Effector CD4-positive, alpha-beta T cell (primary cell): ENCODE measurements at places on chromosomes 4 and X.
A peak's percentile ranks its signal among the peaks of the same experiment; 100 is the strongest.

GRCh38 chr4:180622254-180622653 is 1620.9 kb upstream of the TENM3 start:
- DNase-seq = no peak

DNA sequence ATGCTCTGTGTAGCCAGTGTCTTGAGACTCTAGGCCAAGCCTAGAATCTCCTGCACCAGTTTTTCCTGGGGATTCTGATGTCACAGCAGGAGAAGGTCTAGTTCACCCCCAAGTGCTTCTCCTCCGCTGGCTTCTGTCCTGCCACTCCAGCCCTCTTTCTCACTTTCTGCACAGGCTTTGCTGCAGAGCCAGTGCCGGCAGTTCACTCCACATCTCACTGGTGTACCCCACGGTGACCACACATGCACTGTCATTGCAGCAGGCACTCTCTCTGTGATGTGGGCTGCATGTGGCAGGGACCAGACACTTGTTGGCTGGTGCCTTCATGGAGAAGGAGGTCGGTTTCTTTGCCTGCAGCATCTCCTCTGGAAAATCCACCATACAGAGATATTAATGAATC is 643.8 kb upstream of the GALNTL6 start:
- no peak for DNase-seq

GRCh38 chr4:125359960-125360634 is 45.3 kb downstream of the FAT4 start:
- no peak for DNase-seq

DNA sequence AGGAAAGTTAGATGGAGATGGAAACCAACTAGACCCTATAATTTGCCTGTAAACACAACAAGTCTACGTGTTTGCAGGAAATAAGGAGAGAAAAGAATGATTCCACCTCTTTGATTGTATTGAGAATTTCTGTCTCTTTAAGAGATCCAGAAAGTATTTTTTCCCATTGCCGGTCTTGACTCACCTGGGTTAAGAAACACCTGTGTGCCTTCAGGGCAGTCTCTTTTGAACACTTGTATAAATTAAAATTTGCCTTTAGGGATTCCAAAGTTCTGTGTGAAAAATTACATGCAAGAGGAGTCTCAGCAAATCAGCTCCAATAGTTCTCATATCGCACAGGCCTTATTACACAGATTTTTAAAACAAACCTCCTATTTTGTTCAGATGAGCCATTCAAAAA is 46.0 kb upstream of the SMAD1 start:
- DNase-seq = no peak

- DNase-seq = no peak
Measured at GRCh38 chr4:132026166-132026565, 1122.9 kb upstream of the PCDH10 start.

GRCh38 chrX:110043506-110043905 is 40.6 kb downstream of the TMEM164 start:
- no peak for DNase-seq

DNA sequence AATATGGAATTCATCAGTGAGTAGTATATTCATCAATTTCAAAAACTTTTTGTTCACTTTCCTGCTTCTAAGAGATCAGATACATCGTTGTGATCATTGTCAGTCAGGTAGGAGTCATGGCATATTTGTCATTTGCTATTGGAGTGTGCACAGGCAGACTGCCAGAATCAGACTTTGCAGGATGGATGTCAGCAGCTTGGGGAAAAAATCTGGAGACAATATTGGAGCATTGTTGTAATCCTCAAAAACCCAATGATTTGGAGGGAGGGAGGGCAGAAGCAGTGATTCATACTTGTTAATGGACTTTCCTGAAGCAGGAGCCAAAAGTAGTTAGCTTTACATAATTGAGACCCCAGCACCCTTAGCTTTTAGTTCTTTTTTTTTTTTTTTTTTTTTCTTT is 59.6 kb upstream of the DRP2 start:
- DNase-seq = no peak

GRCh38 chrX:109684136-109684535 is 48.9 kb downstream of the ACSL4 start:
- DNase-seq = no peak

DNA sequence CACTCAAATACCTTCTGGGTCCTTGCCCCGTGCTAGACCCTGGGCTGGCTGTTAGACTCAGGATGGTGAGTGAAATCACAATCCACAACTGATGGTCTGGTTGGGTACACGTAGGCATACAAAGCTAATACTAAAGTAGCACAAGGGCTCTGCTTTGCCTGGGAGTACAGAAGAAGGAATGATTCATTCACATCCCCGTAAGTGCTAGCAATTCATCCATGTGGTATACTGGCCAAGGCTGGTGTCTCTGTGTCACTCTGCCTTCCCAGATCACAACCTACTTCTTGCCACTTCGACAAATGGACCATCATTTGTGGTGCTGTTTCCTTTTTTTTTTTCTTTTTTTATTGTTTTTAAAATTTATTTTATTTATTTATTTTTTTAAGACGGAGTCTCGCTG is 19.7 kb upstream of the RBM47 start:
- DNase-seq = no peak

DNA sequence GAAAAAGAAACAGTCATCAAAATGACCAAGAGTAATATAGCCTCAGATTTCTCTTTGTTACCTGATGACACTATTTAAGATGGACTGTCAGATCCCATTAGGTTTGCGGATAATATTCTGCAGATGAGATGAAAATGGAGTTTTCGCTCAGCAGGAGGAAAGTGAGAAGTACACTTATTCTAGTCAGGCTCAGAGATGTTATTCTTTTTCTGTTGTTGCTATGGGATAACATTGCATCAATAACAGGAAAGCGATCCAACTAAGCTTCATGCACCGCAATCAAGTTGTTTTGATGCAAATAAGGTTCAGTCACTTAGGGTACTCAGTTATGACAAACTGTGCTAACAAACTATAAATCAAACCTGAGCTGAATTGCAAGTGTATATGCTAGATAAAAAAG is 415.0 kb downstream of the CCSER1 start:
- DNase-seq = no peak

DNA sequence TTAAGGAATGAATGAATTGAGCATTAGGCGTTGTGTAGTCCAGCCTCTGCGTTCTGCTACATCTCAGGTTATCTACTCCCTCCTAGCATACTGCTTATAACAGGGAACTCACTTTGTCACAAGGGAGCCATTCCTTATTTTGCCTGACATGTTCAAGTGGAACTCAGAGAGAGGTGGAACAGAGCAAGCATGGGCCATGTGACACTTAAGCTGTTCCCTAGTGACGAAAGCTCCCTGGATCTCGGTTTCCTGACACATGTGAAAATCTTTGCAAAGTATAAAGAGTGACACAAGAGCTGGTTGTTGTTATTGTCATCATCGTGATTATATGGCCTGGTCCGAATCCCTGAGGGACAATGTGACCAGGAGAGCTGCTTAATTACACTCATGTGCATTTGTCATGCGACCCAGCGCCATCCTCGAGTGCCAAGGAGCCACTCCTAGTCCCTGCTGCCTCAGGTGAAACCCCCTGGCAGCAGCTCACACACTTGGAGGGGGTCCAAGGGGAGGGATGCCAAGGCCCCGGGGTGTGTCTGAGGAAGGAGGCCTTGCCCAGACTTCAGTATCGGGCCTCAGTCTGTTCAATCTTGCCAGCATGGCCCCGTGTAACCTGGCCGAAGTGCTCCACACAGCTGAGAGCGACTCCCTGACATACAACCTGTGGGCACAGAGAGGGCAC is 98.5 kb upstream of the MAP3K15 start:
- no peak for DNase-seq

- no peak for DNase-seq
Measured at GRCh38 chr4:158356301-158356700, 146.0 kb downstream of the TMEM144 start.

DNA sequence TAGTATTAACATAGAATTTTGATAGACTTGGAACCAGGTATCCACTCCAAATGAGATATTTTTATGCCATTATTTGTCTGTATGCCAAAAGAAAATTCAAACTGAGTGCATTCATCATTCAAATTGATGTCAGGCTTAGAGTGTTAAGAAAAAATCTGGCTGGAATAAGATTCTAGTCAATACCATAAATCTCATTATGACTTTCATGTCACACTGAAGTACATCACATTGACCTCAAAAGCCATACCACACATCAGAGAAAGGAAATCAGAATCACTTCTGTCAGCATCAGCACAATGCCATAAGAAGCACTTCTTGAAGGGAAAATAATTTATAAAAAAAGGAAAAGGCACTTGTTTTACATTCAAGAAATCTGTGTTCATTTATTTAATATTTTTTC is 119.0 kb upstream of the BMP3 start:
- no peak for DNase-seq

DNA sequence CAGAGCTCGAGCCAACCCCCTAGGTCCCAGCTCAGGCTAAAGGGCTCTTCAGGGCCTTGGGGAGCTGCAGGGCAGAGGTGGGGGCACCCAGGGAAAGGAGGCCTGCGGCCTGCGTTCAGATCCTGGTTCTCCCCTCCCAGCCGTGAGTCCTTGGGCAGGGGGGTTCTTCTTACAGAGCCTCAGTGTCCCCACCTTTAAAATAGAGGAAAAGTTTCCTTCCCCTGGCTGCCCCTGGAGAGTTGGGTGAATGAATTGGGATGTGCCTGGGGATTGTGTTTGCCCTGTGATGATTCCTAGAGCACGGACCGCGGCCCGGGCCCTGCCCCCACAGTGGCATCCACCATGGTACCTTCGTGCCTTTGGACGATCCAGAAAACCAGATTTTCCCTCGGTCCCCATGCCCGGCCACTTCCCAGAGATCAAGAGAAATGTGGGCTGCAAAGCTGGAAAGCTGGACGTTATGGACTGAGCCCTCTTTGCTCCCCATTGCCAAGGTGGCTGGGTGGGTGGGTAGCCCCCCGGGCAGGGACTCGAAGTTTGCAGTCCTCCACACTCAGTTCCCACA is 11.4 kb downstream of the HTRA3 start:
- DNase-seq = no peak

- DNase-seq = no peak
Measured at GRCh38 chrX:38225093-38225492, 4.4 kb upstream of the SRPX start.

- DNase-seq = no peak
Measured at GRCh38 chr4:82501154-82501442, 60.7 kb downstream of the TMEM150C start.

GRCh38 chr4:182642831-182643230 is 274.4 kb downstream of the DCTD start:
- no peak for DNase-seq

DNA sequence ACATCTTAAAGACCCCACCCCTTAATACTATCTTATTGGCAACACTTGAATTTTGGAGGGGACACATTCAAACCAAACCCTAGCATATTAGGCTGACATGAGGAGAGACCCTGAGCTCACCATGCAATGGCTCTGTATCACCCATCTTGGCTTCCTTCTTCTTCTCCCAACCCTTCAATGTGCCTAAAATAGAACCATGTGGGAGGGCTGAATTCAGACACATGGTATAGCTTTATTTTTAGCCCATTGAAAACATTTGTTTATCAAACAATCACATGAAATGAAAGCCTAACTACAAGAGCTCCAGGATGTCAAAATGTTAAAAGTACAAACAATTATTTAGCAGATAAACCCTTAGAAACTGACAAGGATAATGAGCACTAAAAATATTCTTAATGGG is 81.6 kb downstream of the RASL11B start:
- no peak for DNase-seq

DNA sequence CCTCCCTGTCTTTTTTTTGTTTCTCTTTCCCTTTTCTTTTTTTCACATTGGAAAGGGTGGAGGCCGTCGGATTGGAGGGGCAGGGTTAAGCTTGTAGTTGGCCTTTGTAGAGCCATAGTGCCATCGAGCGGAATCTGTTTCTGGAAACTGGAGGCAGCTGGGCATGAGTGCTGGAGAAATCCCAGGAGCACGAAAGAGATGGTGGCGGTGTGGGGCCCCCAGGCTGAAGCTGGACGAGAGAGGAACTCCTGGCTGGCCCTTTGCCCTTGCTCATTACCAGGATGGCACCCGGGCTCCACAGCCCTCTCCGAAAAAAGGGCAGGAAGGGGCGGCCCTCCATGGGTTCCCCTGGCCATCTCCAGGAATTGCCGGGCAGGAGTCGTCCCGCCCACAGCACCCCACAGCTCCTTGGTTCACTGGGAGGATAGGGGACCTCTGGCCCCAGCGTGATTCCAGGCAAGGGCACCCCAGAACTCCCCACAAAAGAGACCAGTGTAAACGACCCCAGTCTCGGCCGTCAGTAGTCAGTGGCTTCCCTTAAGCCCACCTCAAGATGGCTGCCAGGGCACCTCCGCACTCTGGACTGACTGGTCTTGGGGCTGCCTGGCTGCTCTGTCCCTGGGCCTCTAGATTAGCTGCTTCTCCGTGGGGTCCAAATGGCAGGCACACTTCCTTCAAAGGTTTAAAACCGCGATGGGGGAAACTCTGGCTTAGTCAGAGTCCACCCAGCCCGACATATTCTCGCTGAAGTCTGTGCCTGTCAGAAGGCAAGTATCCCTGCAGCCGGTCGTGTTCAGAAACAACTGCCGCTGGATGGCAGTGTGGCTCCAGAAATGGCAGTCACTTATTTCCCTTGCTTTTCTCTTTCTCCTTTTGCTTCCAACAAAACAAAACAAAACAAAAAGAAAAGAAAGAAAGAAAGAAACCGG is 74.1 kb downstream of the NBDY start:
- DNase-seq = peak; percentile 74

DNA sequence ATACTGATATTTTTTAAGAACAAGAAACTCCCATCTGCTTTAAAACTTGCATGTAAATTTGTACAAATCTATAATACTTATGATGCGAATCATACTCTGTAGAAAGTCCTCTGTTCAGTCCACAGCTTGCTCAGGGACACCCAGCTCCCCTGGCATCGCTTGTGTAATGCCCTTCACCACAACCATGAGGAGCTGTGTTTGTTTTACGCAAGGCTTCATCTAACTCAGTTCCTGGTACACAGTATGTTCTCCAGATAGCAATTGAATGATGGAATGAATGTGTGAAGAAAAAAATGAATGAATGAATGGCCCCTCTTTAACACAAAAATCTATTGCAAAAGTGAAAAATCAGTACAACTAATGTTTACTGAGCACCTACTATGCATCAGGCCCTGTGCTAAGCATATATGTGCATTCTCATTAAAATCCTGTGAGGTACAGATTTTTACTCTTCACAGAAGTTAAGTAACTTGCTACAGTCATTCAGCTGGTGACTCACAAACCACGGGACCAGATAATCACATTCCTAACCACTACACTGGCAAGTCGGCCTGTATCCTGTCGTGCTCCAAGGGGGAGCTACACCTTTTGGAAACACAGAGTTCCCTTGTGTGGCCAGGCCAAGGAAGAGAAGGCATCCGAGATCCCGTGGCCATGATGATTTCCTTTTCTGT is 58.7 kb upstream of the KDR start:
- DNase-seq = no peak

- no peak for DNase-seq
Measured at GRCh38 chrX:133579631-133580030, 164.3 kb upstream of the GPC4 start.

DNA sequence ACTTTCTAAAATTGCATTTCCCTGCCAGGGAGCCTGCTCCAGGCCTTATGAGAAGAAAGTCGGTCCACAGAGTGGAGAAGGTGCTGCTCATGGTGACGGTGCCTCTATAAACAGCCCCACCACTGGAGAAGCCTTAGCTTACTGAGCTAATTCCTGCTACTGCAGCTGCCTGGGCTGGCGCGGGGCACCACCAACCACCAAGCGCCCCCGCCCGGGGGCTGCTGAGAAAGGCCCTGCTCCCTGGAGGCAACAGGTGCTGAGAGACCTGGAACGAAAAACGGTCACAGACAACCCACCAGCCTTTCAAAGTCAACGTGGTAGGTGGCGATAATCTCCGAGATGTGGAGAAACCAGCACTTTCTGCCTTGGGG is 2.9 kb downstream of the HCFC1 start:
- no peak for DNase-seq
